Naive B cell (primary cell): ENCODE measurements at places on chromosomes 3 and 15. TPM values are rescaled to one million over a fixed set of nuclear protein-coding genes. Genes with fewer than 3 reads are reported as not detected.

DNA sequence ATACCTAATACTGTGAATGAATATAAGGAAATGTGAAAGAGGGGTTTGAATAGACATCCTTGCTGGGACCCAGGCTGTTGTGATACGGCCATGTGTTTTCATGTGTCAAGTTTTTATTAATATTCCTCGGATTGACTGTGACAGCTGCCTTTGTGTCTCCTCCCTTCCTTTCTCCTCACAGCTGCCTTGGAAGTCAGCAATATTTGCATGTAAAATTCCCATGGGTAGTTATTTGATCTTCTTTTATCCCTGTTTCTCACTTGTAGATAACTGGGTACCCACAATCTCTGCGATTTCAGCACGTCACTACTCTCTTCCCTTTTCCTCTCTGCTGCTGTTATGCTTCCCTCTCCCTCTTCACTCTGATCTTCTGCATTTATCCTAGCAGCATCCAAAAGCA lies 9.4 kb downstream of the GPR156 start:
- peaks cover 26% of the 10 kb centered on the region for H3K27me3 ChIP-seq
- H3K4me1 ChIP-seq = no peaks in the 10 kb centered on the region
- no peaks in the 10 kb centered on the region for H3K36me3 ChIP-seq
- no peak for DNase-seq
- H3K4me3 ChIP-seq = no peak overlapping the region
- H3K27ac ChIP-seq = no peak overlapping the region

The TRPM1 gene
- 0.08 TPM for polyA plus RNA-seq

The DAPK2 gene
- 1.0 TPM for polyA plus RNA-seq

- H3K4me1 ChIP-seq = no peaks in the 10 kb centered on the region
- H3K36me3 ChIP-seq = no peaks in the 10 kb centered on the region
- H3K27me3 ChIP-seq = peaks cover 4% of the 10 kb centered on the region
- no peak for DNase-seq
- no peak overlapping the region for H3K4me3 ChIP-seq
- no peak overlapping the region for H3K27ac ChIP-seq
Observed at GRCh38 chr3:129211772-129212171, 28.1 kb upstream of the CNBP start.

DNA sequence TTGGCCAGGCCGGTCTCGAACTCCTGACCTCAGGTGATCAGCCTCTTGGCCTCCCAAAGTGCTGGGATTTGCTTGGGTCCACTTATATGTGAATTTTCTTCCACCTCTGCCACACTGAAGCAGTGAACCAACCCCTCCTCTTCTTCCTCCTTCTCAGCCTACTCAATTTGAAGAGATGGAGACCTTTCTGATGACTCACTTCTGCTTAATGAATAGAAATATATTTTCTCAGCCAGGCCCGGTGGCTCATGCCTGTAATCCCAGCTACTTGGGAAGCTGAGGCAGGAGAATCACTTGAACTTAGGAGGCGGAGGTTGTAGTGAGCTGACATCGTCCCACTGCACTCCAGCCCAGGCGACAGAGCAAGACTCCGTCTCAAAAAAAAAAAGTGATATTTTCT lies 46.8 kb upstream of the GATM start:
- H3K36me3 ChIP-seq = peaks cover 3% of the 10 kb centered on the region
- DNase-seq = no peak
- no peak overlapping the region for H3K27ac ChIP-seq
- H3K4me1 ChIP-seq = peaks cover 3% of the 10 kb centered on the region

DNA sequence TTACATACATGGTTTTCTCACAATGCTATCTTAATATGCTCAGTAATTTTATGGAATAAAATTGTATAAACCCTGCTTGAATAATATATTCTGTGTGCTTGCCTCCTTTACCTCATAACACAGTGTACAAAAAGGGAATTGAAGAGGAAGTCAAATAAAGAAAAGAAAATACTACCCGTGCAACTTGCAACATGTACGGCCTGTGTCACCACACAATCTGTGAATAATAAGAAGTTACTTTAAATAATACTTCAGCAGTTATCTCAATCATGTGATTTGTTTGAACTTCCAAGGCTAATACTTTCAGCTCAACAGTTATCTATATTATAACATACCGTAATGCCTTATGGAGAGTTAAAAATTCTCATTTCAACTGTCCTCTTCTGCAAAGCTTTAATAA lies 58.1 kb upstream of the SATB1 start:
- no peaks in the 10 kb centered on the region for H3K27me3 ChIP-seq
- H3K4me3 ChIP-seq = no peak overlapping the region
- DNase-seq = no peak
- H3K4me1 ChIP-seq = peaks cover 8% of the 10 kb centered on the region
